ENCODE measurements at places on chromosomes 1 and 21.
A peak's percentile ranks its signal among the peaks of the same experiment; 100 is the strongest.

- DNase-seq, result no peak
Measured at GRCh38 chr1:30229557-30229956, 493.8 kb downstream of the MATN1 start.

- DNase-seq, result no peak
Measured at GRCh38 chr1:119516680-119517079, 9.7 kb downstream of the HSD3B1 start.

GRCh38 chr1:8015036-8015808 lies 10.9 kb downstream of the ERRFI1 start:
- DNase-seq, result no peak

DNA sequence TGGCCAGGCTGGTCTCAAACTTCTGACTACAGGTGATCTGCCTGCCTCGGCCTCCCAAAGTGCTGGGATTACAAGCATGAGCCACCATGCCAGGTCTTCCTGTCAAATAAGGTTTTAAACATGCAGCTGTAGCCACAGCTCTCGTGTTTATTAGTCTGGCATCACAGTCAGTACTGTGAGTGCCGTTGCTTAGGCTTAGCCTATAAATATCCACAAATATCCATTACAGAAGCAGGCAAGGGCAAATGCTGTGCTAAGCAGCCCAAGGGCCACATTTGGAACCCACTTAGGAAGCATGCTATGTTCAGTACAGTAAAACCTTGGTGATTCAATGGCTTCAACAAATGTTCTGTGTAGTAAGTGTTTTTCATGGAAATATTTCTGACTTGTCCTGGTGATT lies 75.9 kb downstream of the KIF1B start:
- DNase-seq, result no peak

GRCh38 chr1:71823708-71824305 lies 458.5 kb downstream of the NEGR1 start:
- DNase-seq, result no peak

- DNase-seq, result no peak
Measured at GRCh38 chr1:247228133-247228532, 27.7 kb upstream of the VN1R5 start.

DNA sequence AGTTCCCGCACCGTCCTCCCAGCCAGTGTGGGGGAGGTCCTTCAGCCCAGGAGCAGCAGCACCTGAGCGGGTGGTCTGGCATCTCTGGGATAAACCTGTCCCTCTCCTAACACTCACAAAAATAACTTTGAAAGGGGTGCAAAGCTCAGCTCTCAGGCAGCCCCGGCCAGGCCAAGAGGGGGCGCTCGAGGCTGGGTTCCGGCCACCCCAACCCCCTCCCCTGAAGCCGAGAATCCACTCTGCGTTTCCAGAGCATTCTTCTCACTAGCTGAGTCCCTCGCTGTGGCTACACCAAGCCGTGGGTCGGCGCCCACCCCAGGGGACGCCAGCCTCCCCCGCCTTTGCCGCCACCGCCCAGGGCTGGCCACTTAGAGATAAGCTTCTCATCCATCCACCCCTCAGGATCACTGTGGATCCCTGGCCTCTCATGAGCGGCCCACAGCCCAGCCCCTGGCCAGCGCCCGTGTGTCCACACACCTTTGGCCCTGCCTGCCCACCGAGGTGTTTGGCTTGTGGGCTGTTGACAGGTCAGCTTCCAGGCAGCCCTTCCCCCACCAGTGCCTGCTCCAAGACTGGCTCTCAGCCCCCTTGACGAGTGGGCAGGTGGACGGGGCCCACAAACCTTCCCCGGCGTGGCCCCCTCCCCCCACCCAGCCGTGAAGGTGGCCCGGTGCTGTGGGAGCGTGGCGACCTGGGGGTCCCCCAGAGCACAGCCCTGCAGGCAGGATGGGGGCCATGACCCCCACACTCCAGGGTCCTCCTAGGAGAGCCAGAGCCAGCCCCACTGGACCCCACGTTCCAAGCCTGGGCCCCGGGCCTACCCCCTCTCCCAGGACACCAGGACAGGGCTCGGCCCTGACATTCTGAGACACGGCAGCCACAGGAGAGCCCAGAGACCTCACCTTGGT lies 1.9 kb downstream of the FTCD start:
- DNase-seq, result no peak

DNA sequence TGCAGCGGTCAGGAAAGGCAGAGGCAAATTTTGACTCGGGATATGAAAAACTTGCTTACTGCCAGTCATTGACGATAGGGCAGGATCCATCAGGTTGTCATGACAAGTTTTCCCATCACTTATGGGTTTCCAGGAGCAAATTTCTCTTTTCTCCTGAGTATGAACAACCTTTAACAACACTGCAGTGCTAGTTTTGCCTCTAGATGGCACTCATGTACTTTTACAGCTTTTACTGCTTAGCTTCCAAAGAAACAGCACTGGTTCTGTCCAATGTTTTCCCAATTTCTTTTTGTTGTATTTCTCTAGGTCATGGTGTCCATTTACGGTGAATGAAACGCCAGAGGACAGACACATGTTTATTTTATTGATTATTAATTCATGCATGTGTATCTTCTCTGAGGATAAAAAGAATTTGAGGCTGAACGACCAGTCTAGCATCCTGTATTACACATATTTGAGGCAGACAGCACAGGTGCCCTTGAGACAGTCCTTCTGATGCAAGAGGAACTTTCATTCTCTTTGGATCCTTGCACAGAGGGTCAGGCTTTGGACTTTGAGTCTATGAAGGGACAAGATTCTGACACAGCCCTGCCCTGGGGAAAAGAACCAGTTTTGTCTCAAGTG lies 112.3 kb upstream of the TRABD2B start:
- peak; percentile 20 for DNase-seq

- DNase-seq, result peak; percentile 28
Measured at GRCh38 chr1:214281021-214281719, at the start of gene SMYD2. SMYD2 (plus strand) TSS chr1:214281159; CDS start chr1:214281255, 96 bp downstream.

DNA sequence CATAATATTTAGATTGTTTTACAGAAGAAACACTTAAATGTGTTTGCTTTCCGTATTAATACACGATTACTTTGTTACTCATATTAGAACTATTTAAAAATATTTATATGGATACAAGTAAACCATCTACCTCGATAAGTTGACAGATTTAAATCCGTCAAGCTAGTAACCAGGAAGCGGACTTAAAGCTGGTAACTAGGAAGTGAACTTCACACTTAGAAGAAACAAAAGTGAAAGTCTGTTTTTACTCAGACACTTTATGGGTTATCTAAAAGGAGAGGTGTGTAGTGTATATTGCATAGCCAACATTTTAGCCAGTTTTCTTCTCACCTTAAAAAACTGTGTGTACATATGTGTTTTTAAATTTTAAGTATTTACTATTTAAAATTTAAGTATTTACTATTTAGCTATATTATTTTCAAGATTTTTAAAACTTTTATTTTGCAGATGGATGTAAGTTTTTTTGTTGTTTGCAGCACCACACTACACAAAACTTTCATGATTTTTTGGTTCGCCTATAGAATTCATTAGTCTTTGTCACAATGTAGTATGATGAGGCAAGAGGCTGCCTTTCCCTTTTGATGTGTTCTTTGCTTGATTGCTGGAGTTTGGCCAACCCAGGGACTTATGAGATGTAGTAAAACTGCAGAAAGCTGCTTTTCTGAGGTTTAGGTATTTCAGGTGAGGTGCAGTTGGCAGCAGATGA lies 2.7 kb downstream of the USP25 start:
- no peak for DNase-seq

- DNase-seq, result no peak
Measured at GRCh38 chr1:31761883-31762282, 2.3 kb downstream of the ADGRB2 start.

GRCh38 chr1:10450156-10450814 lies 454 bp downstream of the CORT start:
- DNase-seq, result no peak

GRCh38 chr1:201136355-201137023 lies 9.5 kb upstream of the ASCL5 start:
- DNase-seq, result no peak

DNA sequence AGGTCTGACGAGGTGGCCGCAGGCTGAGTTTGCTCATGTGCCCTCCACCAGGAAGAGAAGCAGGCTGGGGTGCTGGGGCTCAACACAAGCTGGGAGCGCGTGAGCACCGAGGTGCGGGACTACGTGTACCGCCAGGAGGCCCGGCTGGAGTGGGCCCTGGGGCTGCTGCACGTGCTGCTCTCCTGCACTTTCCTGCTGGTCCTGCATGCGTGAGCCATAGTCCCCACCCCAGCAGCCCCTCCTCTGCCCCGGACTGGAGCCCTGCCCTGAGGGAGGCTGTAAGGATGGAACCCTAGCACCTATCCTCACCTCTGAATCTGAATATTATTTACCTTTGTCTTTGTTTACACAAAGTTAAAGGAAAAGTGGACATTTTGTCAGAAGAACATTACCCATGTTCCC lies 7.8 kb upstream of the ADAM15 start:
- DNase-seq, result no peak

DNA sequence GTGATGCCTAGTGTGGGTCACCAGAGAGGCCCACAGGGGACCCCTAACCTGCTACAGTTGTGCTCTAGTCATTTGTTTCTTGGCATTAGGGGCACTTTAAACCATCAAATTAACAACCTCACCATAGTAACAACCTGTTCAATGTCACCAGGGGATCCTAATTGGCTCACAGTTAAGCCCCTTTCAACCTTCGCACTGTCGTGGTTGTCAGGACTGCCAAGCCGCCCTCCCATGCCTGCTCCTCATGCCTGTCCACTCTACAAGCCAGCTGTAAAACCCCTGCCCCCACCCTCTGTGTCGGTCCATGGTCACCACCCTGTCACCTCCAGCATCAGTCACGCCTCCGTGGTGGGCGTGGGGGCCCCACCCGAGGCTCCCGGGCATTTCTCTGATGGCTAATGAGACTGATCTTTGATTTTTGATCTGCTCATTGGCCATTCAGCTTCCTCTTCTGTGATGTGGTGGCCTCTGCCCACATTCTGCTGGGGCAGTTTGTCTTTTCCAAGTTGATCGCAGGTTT lies 96.6 kb downstream of the WDR4 start:
- no peak for DNase-seq

- DNase-seq, result no peak
Measured at GRCh38 chr1:214861615-214862014, 220.9 kb upstream of the KCNK2 start.

- no peak for DNase-seq
Measured at GRCh38 chr21:35399002-35399530, 350.0 kb upstream of the RUNX1 start.

- no peak for DNase-seq
Measured at GRCh38 chr1:210920716-210921694, 212.9 kb downstream of the KCNH1 start.

DNA sequence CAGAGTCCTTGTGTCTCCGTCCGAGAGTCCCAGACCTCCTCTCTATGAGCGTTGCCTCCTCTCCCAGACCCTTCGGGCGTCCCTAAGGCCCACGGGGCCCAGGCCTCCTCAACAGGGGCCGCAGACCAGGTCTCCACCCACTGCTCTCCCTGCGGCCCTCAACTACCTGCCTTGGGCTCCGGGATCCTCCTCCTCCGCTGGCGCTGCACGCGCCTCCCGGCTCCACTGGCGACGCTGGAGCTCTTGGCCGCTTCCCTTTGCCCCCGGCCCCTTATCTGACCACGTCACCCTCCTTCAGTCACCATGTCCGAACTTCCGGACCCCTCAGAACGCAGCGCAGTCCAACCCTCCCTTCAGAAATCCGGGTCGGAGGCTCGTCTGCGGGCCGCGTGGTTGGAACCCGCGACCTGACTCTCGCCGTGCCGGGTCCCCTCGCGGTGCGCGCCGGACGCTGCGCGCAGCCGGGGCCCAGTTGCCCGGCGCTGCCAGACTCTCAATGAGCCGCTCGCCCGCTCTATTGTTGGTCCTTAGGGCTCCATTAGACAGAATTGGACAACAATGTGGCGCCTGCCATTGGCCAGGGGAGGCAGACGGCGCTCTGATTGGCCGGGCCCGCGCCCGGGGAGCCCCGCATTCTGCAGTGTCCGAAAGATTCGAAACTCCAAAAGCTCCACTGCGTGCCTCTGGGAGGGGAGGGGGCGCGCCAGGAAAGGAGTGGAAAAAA lies at the start of gene DMRTA2:
TSS of gene DMRTA2 (minus strand) at position 498 of the 724 bp plus-strand sequence. CDS start 1,907 bp downstream, outside the sequence.
- peak; percentile 35 for DNase-seq

- no peak for DNase-seq
Measured at GRCh38 chr21:36656138-36656537, 42.8 kb upstream of the SIM2 start.

- no peak for DNase-seq
Measured at GRCh38 chr1:169368406-169368769, 393 bp downstream of the BLZF1 start.

GRCh38 chr1:29639741-29640427 lies 403.6 kb downstream of the PTPRU start:
- no peak for DNase-seq

- DNase-seq, result no peak
Measured at GRCh38 chr1:3881193-3881480, 18.9 kb downstream of the C1orf174 start.

DNA sequence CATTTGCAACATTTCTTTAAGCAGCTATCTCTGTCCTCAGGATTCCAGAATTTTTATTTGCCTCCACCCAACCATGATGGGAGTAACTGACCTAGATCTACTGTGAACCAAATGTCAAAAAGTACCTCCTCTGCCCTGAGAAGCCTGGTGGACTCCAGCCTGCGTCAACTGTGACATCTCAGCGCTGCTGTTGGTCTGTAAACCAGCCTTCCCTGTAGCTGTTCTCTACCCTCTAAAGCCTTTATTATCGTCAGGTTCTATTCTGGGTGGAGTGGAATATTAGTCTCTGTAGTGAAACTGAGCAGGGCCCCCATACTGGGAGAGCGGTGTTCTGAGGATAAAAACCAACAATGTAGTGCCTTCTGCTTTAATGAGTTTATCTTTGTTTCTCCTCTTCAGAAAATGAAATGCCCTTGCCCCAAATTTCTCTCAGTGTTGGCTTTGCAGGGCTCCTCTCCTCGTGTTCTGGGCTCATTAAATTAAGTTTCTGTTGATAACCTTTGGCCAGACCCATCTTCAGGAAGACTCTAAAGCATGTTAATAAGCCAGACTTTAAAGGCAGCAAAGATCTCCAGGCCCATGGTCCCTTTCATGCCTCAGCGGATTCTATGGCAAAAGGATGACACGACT lies 223.1 kb upstream of the PLXNA2 start:
- no peak for DNase-seq

DNA sequence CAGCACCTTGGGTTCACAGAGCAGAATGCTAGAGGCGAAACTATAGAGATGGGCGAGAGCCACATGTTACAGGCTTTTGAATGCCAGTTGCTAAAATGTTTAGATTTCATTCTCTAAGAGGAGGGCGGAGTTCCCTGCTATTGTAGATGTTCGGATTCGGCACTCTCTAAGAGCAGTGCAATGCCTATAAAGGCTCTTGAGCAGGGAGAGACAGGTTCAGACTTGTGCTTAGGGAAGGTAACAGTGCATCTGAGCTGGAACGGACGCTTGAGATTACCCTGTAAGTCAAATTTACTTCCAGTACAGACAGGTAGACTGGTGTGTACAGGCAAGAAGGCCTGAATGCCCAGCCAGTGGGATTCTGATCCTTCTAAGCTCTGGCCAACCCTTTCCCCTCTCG lies 15.3 kb downstream of the LURAP1 start:
- DNase-seq, result no peak

All from NCI-H1417 treated with DMSO at 0.1 percent for 48 hours (cell line).